Bone marrow (tissue), 2 donors: ENCODE measurements at places on chromosomes 7 and 10.

DNA sequence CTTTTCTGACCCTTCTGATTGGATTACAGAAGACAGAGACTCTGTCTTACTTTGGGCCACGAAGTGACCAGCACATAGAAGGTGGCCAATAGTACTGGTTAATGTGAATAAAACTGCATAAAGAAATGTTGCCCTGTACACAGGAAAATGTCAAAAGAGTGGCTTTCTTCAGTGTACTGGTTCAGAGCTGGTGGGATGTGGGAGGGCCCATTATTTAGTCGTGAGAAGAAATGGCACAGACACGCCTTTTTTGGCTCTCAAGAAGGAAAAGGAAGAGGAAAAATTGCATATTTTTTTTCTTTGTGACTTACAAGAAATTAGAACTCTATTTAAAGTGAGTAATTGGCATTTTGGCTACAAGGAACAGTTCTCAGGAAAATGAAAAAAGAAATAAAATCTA lies 129.7 kb downstream of the DGKI start:
- no peak for DNase-seq

DNA sequence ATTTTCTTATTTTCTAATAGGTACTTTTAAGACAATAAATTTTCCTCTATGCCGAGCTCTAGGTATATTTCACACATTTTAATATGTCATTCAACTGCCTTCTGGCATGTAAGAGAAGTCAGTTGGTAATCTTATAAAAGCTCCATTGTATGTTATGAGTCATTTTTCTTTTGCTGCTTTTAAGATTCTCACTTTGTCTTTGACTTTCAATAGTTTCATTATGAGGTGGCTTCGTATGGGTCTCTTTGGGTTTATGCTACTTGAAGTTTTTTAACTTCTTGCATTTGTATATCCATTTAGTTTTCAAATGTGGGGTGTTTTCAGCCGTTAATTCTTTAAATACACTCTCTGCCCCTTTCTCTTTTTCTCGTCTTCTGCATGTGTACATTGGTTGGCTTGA lies 80.5 kb downstream of the ABCA13 start:
- DNase-seq = no peak

- DNase-seq = no peak
Measured at GRCh38 chr7:156768698-156769472, 124.1 kb downstream of the LMBR1 start.

GRCh38 chr10:74624501-74624900 lies 201.9 kb upstream of the KAT6B start:
- no peak for DNase-seq

- DNase-seq = no peak
Measured at GRCh38 chr7:122846591-122846990, 39.7 kb downstream of the CADPS2 start.

- no peak for DNase-seq
Measured at GRCh38 chr10:33245343-33245742, 89.1 kb downstream of the NRP1 start.

DNA sequence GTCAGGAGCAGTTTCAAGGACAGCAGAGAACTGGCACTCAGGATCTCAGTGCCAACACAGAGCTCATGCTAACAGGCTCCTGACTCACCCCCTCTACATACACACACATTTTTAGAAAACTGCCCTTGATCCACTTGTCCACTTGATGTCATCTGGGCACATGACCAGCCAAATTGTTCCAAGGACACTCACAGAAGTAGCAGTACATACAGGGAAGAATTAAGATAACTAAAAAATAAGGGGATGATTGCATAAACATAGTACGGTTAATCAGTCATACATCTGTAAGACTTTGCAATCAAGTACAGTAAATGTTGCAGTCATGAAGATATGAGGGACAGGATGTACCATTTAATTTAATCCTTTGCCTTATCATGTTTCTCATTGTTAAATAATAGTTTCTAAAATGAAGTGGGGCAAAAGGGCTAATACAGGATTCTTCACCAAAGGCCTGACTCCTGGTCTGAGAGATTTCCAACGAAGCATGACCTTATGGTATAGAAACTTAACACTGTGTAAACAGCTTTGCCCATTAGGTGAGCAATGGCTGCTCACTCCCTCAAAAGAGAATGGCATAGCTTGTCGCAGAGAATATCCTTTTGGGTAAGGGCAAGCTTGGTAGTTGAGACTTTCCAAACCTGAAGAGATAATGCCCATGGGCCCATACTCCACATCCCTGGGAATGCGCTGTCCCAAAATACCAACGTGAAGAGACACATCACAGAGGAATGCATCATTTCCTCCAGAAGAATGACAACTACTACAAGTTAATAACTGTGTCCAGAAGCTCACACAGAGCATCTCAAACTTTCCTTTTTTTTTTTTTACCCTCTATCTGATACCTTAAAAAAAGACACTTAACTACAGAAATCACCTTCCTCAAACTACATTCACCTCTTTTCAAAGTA lies 94.1 kb downstream of the ARMH3 start:
- no peak for DNase-seq

DNA sequence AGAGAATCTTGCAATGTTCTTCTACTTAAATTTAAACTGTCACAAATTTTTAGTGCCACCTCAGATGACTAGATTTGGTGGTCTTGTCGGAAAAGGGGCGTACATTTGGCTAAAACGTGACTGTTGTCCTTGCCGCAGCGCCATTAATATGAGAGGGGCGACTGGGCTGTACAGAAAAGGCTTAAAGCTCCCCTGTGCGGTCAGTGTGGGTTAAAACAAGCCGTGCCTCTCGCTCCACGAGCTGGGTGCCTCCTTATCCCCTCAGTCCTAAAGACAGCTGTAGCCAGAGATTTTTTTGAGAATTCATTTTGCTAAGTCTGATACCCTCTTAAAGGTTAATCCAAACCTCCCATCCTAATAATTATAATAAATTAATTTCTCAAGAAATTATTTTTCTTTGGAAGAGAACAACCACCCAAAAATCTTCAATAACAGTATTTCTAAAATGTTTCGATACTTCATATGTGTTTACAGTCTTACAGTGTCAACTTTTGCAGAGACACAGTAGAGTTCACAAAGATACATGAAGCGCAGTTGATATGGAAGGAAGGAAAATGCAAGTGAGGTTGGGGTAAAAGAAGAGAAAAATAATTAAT lies 68.6 kb downstream of the C7orf25 start:
- no peak for DNase-seq

DNA sequence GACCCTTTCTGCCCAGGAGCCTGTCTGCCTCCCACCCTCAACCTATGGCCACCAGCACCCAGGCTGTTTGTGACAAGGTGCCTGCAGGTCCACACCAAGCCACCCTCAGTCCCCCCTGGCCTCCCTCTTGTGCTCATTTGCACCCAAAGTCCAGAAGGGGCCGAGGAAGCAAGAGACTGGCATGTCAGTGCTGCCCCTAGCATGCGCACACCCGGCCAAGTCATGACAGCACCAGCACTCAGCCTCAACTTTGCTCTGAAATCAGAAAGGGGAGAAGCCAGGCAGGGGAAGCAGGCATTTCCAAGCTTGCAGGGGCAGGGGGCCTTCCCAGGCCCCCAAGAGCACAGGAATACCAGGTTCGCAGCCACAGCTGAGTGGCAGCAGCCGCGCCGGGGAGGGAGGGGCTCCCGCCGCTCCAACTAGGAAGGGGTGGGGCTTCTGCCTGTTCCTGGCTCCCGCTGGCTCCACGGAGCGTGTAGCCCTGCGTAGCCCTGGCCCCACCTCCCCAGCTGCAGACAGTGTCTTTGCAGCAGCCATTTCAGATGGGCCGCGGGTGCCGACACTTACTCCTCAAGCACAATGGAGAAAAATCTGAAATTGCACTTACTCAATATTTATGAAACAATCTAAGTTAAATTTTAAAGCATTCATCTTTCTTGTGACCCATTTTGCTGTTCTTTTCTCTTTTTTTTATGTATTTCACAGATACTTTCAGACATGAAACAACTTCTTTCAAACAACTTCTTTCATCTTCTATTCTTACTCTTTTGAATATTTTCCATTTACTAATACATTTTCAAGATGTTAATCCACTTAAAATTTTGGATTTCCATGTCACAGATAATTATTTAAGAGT lies 54.9 kb upstream of the ABCB5 start:
- no peak for DNase-seq

GRCh38 chr10:96614515-96614914 lies 27.7 kb upstream of the TM9SF3 start:
- no peak for DNase-seq

GRCh38 chr10:92238586-92239098 lies 52.2 kb downstream of the CPEB3 start:
- no peak for DNase-seq
